Pancreas (tissue), 10 donors: ENCODE measurements at places on chromosomes 3 and 15. TPM values are rescaled to one million over a fixed set of nuclear protein-coding genes. Genes with fewer than 3 reads are reported as not detected.

The PAQR5 gene
- 6.3 TPM for polyA plus RNA-seq

GRCh38 chr15:62637574-62637897 lies 405.0 kb upstream of the TPM1 start:
- DNase-seq = no peak

- no peak for DNase-seq
These were observed 220.3 kb downstream of the SOX2 start for GRCh38 chr3:181932039-181932438.

DNA sequence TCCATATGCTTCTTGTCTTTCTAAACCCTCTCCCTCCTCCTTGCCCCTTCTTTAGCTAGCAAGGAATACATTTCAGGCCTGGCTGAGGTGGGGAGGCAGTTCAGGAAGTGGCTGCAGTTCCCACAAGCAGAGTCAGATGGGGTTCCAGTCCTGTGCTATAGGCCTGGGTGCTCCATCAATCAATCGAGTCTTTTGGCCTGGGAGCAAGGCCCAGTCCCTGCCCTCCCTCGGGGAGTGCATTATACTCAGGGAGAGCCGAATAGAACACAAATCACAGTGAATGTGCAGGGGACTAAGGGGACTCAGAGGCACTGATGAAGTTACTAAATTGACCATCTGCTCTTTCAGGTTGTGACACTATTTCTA lies 58.0 kb upstream of the HERC1 start:
- DNase-seq = no peak

GRCh38 chr15:95168951-95169431 lies 937.6 kb downstream of the MCTP2 start:
- no peak for DNase-seq

DNA sequence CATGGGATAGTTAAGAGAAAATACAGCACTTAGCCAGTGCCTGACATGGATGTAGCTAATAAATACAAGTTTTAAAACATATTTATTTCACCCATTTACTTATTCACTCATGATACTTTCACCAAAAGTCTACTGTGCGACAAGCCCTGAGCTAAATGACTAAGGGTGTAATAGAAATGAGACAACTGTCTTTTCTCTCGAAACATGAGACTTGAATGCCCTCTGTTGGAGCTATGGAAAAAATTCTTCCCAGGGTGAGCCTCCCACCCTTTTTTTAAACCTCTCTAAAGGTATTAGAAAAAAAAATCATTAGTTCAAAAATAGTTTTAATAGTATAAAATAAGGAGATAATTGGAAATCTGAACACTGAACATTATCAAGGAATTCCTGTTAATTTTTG lies 24.3 kb upstream of the RPL14 start:
- DNase-seq = no peak

The SLC12A1 gene
- not detected for polyA plus RNA-seq

GRCh38 chr15:42734076-42734672 lies 2.8 kb downstream of the CDAN1 start:
- DNase-seq = no peak

- no peak for DNase-seq
These were observed 64.1 kb downstream of the VPS13C start for GRCh38 chr15:61996056-61996635.

- no peak for DNase-seq
These were observed 41.6 kb downstream of the GADL1 start for GRCh38 chr3:30852833-30853232.

The OSTN gene
- polyA plus RNA-seq = not detected

The CYP1A2 gene
- not detected for polyA plus RNA-seq

- no peak for DNase-seq
These were observed 4.0 kb upstream of the MGA start for GRCh38 chr15:41656188-41656587.

The ISL2 gene
- 0.16 TPM for polyA plus RNA-seq

The NR2F2 gene
- polyA plus RNA-seq = 16.2 TPM

- no peak for DNase-seq
These were observed 3.5 kb upstream of the ABHD17C start for GRCh38 chr15:80691575-80691974.

- DNase-seq = no peak
These were observed 1.0 kb downstream of the ZNF589 start for GRCh38 chr3:48241796-48242455.

The LRRC49 gene
- 4.8 TPM for polyA plus RNA-seq

DNA sequence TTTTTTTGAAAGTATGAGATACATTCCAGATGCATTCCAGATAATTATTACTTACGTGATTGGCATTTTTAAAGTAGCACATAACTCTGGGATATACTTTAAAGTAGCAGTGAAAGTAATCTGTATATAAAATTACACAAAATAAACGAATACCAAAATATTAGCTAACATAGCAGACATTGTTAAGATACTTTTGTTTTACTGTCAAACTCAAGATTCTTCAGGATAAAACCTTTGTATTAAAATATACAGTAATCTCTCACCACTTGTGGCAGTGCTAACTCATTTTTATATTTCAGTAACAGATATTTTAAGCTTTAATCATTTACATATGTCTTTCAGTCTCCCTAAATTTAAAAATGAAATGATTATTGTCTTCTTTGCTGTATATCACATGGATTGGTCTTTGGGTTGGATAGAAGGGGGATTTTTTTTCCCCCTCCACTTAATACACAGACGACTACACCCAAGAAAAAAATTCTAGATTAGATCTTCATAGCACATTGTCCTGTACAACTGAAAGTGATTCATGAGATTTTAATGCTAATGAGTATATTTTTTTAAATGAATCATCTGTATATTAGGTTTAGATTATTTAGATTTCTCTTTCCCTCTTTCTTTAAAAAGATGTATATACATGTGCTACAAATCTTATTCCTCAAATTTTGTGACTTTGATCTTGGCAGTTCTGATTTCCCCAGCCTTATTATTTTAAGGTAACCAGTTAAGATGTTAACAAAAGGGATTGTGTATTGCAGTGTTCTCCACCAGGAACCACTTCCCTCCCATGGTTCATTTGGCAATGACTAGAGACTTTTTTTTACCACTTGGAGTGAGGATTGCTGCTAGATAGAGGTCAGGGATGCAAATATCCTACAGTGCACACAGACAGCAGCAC lies 24.5 kb upstream of the EBLN2 start:
- no peak for DNase-seq

DNA sequence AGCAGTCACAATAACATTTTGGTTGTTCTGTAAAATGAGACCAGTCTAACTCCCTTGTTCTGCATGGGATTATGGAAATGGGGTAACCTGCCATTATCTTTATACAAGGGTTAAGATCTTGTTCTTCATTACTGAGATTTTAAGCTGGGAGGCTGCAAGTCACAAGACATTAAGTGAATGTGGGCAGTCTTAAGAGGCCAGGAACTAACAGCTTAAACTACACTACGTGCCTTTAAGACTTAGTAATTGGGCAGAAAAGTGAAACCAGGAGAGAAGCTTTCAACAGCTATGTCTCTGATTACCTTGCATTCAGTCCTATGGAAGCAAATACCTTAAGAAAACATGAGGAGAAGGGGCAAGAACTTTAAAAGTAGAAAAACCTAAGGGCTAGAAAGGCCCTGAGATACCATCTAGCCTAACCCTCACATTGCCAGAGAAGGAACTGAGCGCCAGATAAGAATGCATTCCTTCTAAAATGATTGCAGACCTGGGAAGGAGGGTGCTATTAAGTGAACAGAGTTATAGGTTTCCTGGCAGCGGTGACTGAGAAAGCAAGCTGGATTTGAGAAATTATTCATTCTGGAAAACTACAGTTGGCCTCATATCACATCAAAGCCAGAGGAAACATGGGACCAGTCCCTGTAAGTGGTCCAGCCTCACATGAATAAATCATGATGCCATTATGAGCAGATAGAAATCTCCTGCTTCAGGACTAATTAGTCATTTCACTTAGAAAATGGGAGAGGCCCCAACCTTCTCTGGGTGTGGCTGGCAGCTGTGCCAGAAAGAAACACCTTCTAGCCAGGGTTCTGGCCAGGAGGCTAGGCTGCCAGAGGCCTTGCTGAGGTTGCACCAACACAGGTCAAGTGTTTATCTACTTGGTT lies 32.9 kb downstream of the DAPK2 start:
- DNase-seq = no peak

The CCDC174 gene
- polyA plus RNA-seq = 18.1 TPM

DNA sequence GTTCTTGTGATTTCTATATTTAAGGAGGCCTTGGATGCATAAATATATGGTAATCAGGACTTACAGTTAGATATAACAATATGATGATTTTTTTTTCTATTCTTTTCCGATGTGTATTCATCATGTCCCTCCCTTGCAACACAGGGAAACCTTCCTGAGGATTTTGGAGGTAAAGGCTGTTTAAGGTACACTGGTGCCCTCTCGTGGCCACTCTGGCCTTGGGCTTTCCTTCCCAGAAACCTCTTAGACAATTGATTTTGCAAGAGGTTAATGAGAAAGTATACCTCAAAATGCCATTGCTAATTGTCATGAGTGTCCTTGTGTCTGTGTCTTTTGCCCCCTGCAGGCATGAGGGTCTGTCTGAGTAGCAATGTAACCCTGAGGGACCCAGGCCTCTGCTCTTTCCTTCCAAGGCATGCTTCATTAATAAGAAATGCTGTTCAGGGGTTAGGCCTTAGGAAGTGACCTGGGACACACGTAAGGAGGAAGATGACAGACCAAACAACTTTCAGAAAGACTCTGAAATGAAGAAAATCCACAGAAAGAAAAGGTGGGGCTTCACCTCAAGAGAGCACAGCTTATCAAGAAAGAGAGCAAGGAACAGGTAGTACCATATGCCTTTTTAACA lies 70.3 kb upstream of the PPP2R3A start:
- DNase-seq = peak; percentile 67

The UBA5 gene
- polyA plus RNA-seq = 47.2 TPM

The DMXL2 gene
- 20.1 TPM for polyA plus RNA-seq

The PEX11A gene
- polyA plus RNA-seq = 4.4 TPM

The CFAP100 gene
- polyA plus RNA-seq = not detected

- DNase-seq = no peak
These were observed 492.7 kb downstream of the CNTN3 start for GRCh38 chr3:74121761-74122160.

- no peak for DNase-seq
These were observed 279.7 kb downstream of the MECOM start for GRCh38 chr3:169383770-169384169.

The NCK1 gene
- 10.5 TPM for polyA plus RNA-seq

The RLBP1 gene
- 0.19 TPM for polyA plus RNA-seq

DNA sequence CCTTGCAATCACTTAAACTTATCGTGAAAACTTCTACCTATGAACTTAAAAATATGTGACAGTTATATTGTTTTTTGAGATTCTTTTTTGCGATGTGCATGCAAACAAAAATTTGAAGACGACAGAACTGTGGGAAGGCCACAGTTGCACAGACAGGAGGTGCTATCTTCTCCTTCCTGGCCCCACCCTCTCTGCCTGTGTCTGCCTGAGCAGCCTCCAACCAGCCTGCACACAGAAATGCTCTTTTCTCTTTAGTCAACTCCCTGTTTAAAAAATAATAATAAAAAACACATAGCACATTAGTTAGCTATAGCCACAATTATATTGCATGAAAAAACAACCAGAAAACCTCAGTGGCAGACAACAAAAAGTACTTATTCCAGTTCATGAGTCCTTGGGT lies 212.2 kb downstream of the ZNF621 start:
- no peak for DNase-seq

DNA sequence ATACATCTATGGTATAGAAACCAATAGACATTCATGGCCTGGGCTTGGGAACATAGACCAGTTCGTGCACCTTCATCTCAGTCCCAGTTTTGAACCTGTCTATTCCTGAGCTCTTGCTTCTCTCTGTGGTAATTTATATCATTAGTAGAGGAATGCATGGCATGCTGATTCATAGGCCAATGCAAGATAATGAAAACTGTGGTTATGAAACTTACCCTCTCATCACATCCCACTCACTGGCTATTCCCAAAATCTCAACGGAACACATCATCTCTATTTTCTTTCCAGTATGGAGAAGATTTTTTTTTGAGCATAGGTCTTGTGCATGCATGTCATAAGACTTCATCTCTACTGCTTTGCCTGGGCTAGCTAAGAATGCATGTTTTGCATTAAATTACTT lies 18.7 kb upstream of the P2RY12 start:
- DNase-seq = no peak

DNA sequence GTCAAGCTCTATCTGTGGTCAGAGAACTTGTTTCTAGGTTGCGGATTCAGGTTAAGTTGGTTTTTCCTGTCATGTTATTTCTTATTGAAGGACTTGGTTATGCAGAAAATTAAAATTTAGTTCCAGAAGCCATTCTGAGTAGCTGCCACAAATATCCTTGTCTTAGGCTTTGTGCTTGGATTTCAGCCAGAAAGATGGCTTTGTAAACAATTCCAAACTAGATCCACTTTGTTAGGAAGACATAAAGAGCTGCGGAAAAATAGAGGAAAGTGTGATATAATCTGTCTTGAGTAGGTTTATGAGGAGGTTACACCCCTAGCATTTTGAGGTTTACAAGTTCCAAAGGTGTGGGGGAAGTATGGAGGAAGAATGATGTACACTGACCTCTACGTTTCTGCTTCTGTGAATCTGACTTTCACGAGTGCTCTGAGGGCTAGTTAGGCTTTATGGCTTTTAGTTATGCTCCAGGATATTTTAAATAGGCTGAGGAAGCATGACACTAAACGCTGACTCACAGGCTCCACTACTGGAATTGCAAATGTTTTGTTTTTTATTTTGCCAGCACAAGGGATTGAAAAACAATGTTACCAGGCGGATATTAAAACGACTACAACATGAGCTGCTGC lies 46.3 kb upstream of the UTS2B start:
- no peak for DNase-seq

- DNase-seq = no peak
These were observed 52.1 kb downstream of the TASOR start for GRCh38 chr3:56630966-56631365.

DNA sequence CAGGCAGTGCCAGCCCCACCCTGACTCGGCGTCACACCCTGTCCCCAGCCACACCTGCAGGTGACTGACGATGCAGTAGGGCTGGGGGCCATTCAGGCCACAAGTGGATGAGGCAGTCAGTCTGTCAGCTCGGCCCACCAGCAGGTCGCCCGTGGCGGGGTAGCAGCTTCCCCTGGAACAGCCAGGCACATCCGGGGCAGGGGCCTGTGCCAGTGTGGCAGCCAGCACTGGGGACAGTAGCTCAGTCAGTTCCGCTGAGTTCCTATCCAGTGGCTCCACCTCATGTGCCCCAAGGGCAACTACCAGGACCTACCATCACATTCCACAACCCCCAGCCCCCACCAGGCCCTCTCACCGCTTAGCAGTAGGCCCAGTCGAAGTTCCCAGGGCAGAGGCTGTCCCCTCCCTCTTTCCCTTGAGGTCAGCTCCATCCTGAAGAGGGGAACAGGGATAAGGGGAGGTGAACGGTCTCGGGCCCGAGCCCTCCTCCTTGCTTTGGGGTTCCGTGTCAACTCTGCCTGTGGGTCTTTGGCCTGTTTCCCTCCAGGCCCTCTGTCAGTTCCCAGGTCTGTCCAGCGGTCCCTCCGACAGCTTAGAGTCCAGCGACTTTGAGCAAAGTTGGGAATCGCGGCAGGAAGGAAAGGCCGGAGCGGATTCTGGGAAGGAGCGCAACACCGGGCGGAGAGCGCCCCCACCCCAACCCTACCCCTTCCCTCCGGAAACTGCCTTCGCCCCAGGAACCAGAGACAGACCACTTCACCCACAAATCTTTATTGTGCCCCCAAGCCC lies at the start of gene LAMB2:
TSS of gene LAMB2 (minus strand) at position 614 of the 789 bp plus-strand sequence. CDS start at position 431, 183 bp downstream.
- peak; percentile 82 for DNase-seq
